ENCODE measurements at places on chromosomes 5 and 9. TPM values are rescaled to one million over a fixed set of nuclear protein-coding genes. Genes with fewer than 3 reads are reported as not detected.

KIF24 gene
- total RNA-seq = 2.8 TPM

DOCK2 gene
- not detected for total RNA-seq

PTGES2 gene
- 68.5 TPM for total RNA-seq

UBQLN1 gene
- total RNA-seq = 99.6 TPM

GABRA6 gene
- total RNA-seq = not detected

All from HepG2 (cell line).